ENCODE measurements at places on chromosomes 5 and 9. TPM values are rescaled to one million over a fixed set of nuclear protein-coding genes. Genes with fewer than 3 reads are reported as not detected.

DNA sequence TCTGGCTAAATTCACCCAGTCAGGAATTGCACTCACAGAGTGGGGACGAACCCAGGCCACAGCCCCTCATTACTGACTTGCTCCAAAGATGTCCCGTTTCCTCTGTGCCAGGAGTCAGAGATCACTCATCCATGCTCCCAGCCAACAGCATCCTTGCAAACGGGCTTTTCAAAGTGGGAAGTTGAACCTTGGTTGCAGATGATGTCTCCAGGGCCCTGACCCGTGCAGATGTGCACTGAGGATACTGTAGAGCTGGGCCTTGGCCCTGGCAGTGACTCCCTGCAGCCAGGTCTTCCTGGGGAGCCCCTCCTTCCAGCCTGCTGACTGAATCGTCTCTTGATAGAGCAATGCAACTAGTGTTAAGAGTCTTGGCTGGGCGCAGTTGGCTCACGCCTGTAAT lies 22.3 kb downstream of the TCF7 start:
- no peak for DNase-seq
- peaks cover 64% of the 10 kb centered on the region for H3K4me1 ChIP-seq

- peaks cover 54% of the 10 kb centered on the region for H3K27me3 ChIP-seq
- no peak for DNase-seq
- no peak overlapping the region for H3K4me3 ChIP-seq
- no peak overlapping the region for H3K27ac ChIP-seq
- no peaks in the 10 kb centered on the region for H3K36me3 ChIP-seq
- H3K4me1 ChIP-seq = no peaks in the 10 kb centered on the region
Measured at GRCh38 chr5:150301170-150301505, 1.6 kb downstream of the ARSI start.

- H3K4me1 ChIP-seq = peaks cover 8% of the 10 kb centered on the region
- DNase-seq = no peak
- H3K36me3 ChIP-seq = peaks cover 9% of the 10 kb centered on the region
- no peak overlapping the region for H3K27ac ChIP-seq
- H3K27me3 ChIP-seq = no peaks in the 10 kb centered on the region
Measured at GRCh38 chr5:119079318-119079921, 8.5 kb downstream of the DMXL1 start.

GRCh38 chr5:92332039-92332438 lies 948.9 kb upstream of the ARRDC3 start:
- no peak overlapping the region for H3K27ac ChIP-seq
- no peak for DNase-seq
- H3K4me3 ChIP-seq = no peak overlapping the region
- no peaks in the 10 kb centered on the region for H3K4me1 ChIP-seq
- no peaks in the 10 kb centered on the region for H3K36me3 ChIP-seq

DNA sequence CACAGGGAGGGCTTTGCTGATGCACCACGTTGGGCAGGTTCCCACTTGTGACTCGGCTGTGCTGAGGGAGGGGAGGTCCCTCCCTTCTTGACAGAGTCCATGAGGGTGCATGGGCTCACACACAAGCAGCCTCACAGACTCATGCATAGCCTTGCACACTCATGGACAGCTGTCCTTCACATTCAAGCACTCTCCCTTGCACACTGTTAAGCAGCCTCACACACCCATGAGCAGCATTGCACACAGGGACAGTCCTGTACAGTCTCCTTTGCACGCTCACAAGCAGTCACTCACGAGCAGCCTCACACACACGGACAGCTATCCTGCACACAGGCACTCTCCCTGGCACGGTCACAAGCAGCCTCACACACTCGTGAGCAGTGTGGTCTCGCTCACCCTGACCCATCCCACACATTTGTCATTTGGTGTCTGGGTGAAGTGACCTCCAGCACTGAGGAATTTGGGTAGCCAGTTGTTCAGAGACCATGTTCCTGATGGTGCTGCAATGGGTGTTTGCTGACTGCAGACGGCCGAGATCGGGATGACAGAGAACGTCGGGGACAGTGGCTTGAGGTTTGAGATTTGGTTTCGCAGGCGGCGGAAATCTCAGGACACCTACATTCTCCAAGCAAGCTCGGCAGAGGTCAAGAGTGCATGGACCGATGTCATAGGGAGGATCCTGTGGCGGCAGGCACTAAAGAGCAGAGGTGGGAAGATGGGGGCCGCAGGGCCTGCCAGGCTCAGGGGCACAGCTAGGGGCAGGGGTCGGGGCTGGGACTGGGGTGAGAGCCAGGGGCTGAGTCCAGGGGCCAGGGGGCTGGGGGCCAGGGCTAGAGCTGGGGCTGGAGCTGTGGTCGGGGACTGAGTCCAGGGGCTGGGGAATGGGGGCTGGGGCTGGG lies 17.7 kb upstream of the LRRC14B start:
- DNase-seq = no peak
- H3K4me3 ChIP-seq = no peak overlapping the region
- H3K27ac ChIP-seq = no peak overlapping the region
- H3K27me3 ChIP-seq = peaks cover 4% of the 10 kb centered on the region

DNA sequence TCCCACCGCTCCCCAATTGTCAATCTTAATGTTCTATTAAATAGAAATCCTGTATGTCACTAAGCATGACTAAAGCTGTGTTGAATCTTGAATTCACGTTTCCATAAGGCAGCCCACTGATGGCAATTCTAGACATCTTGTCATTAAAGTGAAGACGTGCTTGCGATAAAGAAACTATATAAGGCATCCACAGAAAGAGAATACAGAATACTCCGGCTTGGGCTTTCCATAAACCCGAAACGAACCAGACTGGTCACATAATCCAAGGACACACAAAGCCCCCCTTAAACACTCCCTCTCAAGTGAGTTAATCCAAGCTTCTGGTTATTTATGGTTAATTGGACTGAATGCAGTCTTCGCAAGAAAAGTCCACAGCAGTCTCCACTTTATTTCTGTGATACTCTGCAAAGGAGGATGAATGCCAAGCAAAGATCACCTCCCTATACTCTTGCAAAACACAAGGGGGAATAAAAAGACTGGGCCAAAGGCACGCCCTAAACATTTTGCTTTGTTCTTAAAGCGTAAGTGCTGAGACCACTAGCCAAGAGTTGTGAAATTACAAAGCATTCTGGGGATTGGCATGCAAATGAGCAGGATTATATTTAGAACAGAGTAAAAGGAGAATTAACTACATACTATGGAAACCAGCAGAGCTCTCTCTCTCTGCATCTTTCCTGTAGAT lies 54.7 kb downstream of the DPYSL3 start:
- no peak overlapping the region for H3K27ac ChIP-seq
- peaks cover 16% of the 10 kb centered on the region for H3K4me1 ChIP-seq
- no peak overlapping the region for H3K4me3 ChIP-seq
- H3K36me3 ChIP-seq = no peaks in the 10 kb centered on the region

The UAP1L1 gene
- total RNA-seq = 1.9 TPM

The DMAC1 gene
- total RNA-seq = 149 TPM
